ENCODE measurements at places on chromosomes 5 and 9. TPM values are rescaled to one million over a fixed set of nuclear protein-coding genes. Genes with fewer than 3 reads are reported as not detected.

DNA sequence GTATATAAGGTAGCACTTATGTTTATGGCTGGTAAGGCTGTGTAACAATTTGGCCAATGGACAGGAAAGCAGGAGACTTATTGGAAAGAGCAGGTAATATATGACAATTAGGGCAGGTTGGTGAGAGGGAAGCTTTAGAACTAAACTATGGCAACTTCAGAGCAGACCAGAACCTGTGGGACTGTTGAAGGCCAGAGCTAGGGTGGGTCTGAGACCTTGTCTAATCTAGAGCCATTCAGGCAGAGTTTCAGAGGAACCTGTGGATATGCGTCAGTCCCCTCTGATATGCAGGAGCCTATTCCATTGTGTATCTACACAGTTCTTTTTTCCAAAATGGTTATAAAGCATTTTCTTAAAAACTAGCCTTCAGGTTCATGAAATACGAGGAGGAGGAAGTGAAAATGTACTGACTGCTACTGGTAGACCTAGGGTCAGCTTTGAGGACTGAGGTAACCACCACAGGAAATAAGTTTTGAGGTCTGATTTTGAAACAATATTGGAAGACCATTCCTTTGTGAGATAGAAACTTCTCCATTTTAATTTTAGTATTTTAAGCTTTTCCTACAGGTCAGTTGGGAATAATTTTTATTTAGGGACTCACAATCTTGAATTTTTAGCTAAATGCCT is 37.6 kb downstream of the ELL2 start:
- no peak for DNase-seq

Gene MORN5
- not detected for polyA plus RNA-seq

DNA sequence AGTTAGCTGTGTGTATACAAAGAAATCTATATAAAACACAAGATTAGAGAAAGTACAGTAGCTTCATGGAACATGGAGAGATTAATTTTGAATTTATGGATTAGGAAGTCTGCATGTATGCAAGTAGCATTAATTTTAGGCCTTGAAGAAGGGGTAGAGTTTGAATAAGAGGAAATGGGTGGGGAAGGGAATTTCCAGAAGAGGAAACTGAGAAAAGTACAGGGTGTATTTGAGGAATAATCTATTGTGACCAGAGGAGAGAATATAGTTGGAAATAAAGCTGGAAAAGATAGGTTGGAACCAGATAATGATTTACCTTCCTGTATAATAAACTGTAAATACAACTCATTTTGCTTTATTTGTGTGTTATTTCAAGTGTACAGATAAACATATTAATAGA is 53.6 kb downstream of the CWC27 start:
- DNase-seq = no peak

- no peak for DNase-seq
Measured at GRCh38 chr9:136742591-136743391, at the start of gene LCN10. Gene LCN10, minus strand, starts transcription at chr9:136742940. Its CDS starts 37 bp downstream, at chr9:136742903.

Gene LCP2
- 288 TPM for polyA plus RNA-seq

DNA sequence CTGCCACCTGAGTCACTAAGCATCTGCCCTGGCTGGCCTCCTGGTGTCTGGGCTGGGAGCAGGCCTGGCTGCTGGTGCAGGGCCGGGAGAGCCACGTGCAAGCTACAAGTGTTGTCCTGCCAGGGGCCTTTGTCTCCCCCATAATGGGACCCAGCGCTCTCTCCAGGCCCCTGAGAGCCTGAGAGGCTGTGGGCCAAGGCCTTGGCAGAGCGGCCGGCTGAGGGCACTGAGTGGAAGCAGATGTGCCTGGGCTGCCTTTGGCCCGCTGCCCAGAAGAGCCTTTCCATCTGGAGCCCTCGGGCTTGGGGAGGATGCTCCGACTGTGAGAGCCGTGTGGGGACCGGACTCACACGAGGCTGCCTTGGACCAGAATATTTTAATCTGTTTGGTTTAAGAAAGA is 185.5 kb downstream of the RGS3 start:
- no peak for DNase-seq

DNA sequence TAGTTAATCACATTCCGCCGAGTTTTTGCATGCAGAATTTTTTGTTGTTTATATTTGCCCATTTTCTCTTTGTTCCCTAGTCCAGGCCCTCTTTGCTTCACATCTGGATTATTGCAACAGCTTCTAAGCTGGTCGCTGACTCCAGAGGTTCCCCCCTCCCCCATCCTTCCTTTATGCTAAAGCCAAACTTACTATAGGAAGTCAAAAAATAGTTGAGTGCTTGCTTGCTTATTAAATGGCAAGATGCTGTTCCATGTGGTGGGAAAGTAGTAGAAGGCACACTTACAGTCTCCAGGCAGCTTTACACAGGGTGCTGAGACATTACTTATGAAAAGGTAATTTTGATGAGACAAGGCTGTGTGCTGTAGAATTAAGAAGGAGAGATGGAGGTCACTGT is 1.3 kb downstream of the ZBTB34 start:
- DNase-seq = no peak

- no peak for DNase-seq
Measured at GRCh38 chr5:171462136-171462927, 42.9 kb downstream of the FGF18 start.

- no peak for DNase-seq
Measured at GRCh38 chr5:151739395-151739794, 19.0 kb downstream of the ATOX1 start.

DNA sequence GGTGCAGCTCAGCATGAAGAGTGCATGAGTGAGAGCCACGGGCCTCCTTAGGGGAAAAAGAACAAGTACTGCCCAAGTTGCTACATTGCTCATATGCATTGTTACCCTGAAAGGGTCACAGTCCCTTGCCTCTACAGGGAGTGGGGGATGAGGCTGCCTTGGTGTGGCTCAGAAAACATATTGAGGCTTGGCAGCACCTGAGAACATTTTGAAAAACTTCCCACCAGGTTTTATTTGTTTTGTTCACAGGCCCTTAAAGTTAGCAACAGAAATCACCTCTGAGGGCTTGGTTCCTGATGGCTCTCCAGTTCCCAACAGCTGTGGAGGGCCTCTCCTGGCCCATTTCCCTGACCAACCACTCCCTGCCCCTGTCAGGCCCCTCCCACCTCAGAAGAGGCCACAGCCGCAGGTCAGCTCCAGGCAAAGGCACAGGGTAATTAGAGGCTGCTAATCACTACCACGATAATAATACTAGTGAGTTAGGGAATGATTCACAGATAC is 90.7 kb upstream of the ADRA1B start:
- DNase-seq = no peak

Gene SGTB
- polyA plus RNA-seq = 16.3 TPM

DNA sequence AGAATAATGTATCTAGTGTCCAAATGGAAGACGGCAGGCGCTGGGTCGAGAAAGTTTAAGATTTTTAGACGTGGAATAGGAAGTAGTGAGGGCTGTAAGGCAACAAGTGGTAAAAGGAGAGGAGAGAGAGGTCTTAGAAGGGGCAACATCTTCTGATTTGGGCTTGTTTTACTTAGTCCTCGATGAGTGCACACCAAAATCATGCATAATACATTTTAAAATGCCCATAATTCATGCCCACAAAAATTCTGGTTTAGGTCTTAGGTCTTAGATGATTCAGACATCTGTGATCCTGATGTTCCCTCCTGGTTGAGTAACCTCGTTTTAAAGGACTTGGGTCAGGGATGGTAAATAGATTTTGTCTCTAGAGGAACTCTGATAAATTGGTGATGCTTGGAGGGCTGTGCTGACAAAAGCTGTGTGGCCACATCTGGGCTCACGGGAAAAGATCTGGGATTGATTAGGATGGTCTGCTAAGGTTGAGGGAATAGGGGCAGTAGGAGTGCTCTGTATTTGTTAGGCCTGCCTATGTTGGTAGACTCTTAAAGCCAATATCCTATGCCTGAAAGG is 476.3 kb downstream of the CCDC171 start:
- DNase-seq = no peak

GRCh38 chr5:84255315-84255714 is 129.4 kb downstream of the EDIL3 start:
- DNase-seq = no peak

GRCh38 chr5:72645064-72645846 is 138.0 kb upstream of the ZNF366 start:
- DNase-seq = no peak

GRCh38 chr5:76144513-76145274 is 61.5 kb downstream of the SV2C start:
- no peak for DNase-seq

- DNase-seq = no peak
Measured at GRCh38 chr9:108058135-108058814, 568.7 kb upstream of the KLF4 start.

DNA sequence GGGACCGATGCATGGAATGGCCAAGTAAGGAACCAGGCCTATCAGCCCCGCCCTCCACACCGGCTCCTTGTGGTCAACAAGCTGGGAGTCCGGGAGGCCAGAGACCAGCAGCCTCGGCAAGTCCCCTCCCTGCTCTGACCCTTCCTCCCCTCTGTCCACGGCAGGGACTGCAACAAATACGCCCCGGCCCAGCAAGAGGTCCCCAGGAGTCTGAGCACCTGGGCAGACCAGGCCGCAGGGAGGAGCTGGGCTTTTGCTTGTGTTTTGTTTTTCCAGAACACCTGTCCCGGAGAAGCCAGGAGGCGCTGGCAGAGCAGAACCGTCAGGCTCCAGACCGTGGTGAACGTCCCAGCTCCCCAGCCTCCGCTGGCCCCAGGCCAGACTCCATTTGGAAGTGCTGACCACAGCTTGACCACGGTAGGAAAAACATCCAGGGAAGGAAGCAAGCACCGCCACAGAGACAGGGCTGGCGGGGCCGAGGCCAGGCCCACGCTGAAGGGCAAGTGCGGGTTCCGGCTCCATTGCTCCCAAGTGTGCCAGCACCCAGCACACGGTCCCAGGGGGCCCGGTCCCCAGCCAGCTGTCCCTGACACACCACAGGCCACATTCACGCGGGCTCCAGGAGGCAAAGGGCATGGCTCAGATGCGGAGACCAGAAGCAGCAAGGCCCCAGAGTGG is 56.7 kb downstream of the VAV2 start:
- no peak for DNase-seq

GRCh38 chr5:82095536-82095935 is 123.7 kb downstream of the ATG10 start:
- DNase-seq = no peak

- DNase-seq = no peak
Measured at GRCh38 chr9:83701769-83702168, 6.0 kb downstream of the UBQLN1 start.

DNA sequence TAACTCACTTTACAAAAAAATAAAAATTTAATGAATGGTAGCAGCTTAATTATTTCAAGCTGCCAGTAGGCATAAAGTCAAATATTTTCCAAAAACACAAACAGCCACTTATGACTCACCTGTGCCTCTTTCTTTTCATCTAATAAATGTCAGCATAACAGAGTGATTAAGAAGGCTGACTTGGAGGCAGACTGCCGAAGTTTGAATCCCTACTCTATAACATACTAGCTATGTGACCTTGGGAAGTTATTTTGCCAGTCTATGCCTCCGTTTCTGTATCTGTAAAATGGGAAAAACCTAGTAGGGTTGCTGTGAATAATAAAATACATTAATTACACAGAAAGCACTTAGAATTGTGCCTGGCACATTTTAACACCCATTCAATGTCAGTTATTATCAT is 33.8 kb downstream of the FANCC start:
- DNase-seq = no peak

Gene SLC6A19
- polyA plus RNA-seq = not detected

DNA sequence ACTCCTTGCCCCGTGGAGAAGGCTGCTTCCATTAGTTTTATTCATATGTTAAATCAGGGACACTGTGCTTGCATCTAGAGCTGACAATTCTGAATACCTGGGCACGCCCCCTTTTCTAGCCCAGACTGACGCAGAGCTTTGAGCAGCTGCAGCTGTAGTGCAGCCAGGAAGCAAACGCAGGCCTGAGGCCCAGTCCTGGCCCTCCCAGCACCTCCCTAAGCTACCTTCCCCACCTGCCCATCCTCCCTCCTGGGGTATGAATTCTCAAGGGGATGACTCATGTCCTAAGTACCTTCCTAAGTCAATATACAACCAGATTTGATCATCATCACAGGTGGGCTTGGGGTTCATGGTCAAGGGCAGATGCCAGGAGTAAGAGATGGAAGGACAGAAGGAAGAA is 3.5 kb downstream of the PHF19 start:
- DNase-seq = no peak

Gene FOXD4L4
- not detected for polyA plus RNA-seq

DNA sequence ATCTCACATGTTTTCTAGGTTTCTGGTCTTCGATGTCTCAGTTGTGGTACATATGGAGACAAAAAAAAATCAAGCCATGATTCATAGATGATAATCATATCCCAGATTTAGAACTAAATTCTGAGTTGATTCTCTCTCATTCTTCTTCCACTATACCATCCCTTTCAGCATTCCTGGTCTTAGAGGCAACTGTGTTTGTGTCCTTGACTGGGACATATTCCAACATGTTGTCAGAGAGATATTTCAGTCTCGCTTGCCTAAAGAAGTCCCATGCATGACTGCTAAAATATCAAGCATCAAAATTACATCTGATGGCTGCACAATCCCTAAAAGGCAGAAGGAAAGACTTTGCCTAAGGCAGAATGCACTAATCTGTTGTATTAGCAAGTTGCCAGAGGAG is 236.6 kb downstream of the PSAT1 start:
- no peak for DNase-seq

DNA sequence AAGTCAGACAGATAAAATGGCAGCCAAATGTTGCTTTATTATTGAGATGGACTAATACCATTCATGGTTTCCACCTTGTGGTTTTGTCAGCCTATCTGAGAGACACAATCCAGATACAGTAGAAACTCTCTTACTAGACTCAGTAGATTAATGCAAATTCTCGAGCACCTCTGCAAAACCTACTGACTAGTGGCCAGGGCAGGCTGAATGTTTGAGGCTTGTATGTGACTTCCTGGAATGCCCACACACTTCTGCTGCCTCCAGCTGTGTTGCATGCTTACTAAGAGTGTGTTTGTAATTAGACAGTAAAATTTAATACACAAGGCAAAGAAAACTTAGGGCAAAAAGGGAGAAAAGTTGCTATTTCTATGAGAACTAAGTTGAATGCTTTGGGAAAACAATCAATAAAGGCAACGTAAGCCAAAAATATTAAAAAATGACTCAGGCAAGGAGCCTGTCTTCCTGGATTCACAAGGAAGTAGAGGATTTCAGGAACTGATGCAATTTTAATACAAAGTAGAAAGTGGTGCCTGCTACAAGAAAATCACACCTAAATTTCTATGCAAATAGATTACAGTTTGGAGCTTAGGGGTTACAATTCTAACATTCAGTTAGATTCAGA is 30.2 kb upstream of the CCNG1 start:
- no peak for DNase-seq

Gene GDA
- polyA plus RNA-seq = not detected

All from CD8-positive, alpha-beta memory T cell (primary cell).